ENCODE measurements at places on chromosomes 2 and 18.

- DNase-seq, result no peak
- H3K27ac ChIP-seq, result no peak overlapping the region
- H3K4me3 ChIP-seq, result no peak overlapping the region
- peaks cover 7% of the 10 kb centered on the region for H3K36me3 ChIP-seq
These were observed 27.1 kb downstream of the HS1BP3 start for GRCh38 chr2:20623741-20624155.

- peaks cover 25% of the 10 kb centered on the region for H3K4me1 ChIP-seq
- H3K27ac ChIP-seq, result no peak overlapping the region
- no peaks in the 10 kb centered on the region for H3K36me3 ChIP-seq
These were observed 63.4 kb downstream of the ZCCHC2 start for GRCh38 chr18:62586151-62586774.

DNA sequence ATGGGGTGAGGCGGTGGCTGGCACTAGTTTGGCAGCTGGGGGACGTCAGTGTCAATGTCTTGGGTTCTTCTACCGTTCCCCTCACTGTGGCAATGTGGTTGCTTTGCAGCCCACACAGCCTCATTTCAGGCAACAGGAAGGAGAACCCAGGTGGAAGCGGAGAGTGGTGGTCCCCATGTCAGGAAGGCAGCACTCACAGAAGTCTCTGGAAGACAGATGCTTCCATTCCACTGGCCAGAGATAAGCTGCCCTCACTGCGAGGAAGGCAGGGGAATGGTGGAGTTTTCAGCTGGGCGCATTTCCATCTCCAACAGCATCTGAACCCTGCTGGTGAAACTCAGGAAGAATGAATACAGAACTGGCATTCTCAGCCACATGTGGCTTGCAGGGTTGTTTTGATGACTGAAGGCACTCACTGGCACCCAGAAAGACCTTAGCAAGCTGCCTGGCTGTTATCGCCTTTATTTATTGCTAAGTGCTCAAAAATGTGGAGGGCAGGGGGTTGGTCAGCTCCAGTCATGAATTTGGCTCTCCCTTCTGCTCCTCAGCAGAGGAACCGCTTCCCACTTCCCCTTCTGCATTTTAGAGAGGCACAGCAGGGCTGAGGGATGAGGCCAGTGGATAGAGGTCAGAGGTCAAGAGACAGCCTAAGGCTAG lies 19.4 kb downstream of the KCNIP3 start:
- H3K27me3 ChIP-seq, result no peaks in the 10 kb centered on the region
- no peak overlapping the region for H3K27ac ChIP-seq
- no peaks in the 10 kb centered on the region for H3K36me3 ChIP-seq
- DNase-seq, result no peak

DNA sequence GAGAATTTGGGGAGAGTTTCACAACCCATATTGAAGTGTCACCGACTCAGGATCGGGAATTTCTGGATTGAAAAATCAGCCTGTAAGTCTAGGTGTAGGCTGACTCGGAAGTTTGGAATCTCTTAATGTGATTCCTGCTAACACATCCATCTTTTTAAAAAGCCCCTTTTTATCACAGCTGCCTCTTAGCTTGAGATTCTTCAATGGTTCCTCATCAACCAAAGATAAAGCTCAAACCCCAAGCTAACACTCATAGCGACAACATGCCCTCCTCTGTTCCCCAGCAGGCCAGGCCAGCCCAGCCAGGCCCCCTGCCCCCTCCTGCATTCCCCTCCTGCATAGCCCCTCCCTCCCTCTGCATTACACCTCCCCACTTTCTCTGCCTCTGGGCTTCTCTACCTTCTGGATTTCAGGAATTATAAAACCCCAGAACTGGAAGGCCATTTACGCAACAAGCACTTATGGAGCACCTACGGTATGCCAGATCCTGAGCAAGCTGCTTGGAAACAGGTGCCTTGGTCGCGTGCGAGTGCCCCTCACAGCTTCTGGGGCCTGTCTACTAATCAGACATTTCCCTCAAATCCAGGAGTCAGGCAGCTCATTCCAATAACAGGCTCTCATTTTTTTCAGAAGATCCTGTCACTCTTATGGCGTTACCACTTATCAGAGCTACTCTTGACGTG lies 63.4 kb downstream of the EMX1 start:
- no peaks in the 10 kb centered on the region for H3K36me3 ChIP-seq
- no peaks in the 10 kb centered on the region for H3K4me1 ChIP-seq
- DNase-seq, result no peak
- H3K27ac ChIP-seq, result no peak overlapping the region

GRCh38 chr18:48009116-48009745 lies 78.8 kb upstream of the SMAD2 start:
- no peaks in the 10 kb centered on the region for H3K36me3 ChIP-seq
- H3K27ac ChIP-seq, result no peak overlapping the region
- H3K4me1 ChIP-seq, result peaks cover 4% of the 10 kb centered on the region
- no peak overlapping the region for H3K4me3 ChIP-seq
- no peak for DNase-seq

DNA sequence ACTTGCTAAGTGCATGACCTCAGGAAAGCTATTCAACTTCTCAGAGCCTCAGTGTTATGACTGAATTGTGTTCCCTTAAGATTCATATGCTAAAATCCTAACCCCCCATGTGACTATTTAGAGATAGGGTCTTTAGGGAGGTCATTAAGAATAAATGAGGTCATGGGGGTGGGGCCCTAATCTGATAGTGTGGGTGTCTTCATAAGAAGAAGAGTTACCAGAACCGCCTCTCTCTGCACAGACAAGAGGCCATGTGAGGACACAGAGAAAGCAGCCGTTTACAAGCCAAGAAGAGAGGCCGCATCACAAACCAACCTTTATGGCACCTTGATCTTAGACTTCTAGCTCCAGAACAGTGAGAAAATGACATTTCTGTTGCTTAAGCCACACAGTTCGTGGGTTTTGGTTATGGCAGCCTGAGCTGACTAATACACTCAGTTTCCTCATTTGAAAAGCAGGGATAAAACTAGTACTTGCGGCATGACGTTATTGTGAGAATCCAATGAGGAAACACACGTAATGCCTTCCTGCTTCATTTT lies 9.9 kb downstream of the SH2D6 start:
- H3K27ac ChIP-seq, result peak overlapping the region; percentile 31
- no peaks in the 10 kb centered on the region for H3K4me1 ChIP-seq
- no peaks in the 10 kb centered on the region for H3K27me3 ChIP-seq
- H3K4me3 ChIP-seq, result no peak overlapping the region

GRCh38 chr2:31129375-31130171 lies 8.7 kb downstream of the GALNT14 start:
- DNase-seq, result no peak
- no peak overlapping the region for H3K27ac ChIP-seq
- no peaks in the 10 kb centered on the region for H3K36me3 ChIP-seq
- H3K4me3 ChIP-seq, result no peak overlapping the region
